AG04450 (cell line): ENCODE measurements at places on chromosomes 3 and 15.
A peak's percentile ranks its signal among the peaks of the same experiment; 100 is the strongest.

- no peak for DNase-seq
These were observed 11.9 kb downstream of the CFAP161 start for GRCh38 chr15:81146006-81146405.

DNA sequence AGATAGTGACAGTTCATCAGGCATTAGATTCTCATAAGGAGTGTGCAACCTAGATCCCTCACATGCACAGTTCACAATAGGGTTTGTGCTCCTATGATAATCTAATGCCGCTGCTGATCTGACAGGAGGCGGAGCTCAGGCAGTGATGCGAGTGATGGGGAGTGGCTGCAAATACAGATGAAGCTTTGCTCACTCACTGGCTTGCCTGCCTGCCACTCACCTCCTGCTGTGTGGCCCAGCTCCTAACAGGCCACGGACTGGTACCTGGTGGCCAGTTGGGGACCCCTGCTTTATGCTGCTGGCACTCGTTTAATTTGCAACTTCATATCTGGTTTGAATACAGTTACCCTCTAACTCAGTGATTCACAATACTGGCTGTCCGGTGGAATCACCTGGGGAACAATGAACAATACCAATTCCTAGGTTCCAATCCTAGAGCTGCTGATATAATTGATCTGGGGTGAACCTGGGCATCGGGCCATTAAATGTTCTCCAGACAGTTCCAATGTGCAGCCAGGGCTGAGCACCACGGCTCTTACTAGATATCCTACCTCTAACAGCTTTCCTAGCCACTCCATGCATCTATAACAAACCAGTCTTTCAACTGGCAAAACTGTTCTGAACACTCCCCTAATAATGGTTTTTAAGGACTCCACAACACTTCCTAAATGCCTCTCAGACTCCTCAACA, 131.4 kb downstream of the ATP1B3 start:
- no peak for DNase-seq

- no peak for DNase-seq
These were observed 180.7 kb upstream of the TTC14 start for GRCh38 chr3:180421221-180421620.

DNA sequence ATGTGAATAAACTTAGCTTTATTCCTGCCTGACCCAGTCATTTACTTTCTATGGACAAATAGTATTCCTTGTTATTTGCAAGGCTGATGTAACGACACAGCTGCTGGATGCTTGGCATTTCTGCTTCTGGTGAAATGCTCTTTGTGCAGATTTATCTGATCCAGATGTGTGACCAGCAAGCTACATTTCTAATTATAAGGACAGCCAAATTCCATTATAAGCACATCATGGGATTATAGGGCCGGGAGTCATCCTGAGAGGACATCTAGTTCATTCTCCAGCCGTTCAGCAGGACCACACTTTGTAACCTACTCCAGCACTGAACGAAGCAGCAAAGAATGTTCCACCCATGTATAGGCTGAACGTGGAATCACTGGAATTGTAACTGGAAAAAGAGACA, 42.9 kb downstream of the FNDC3B start:
- DNase-seq = peak; percentile 87

GRCh38 chr15:67456677-67457529, 64.0 kb upstream of the C15orf61 start:
- DNase-seq = peak; percentile 21

GRCh38 chr3:89570465-89570864, 463.0 kb downstream of the EPHA3 start:
- DNase-seq = no peak

DNA sequence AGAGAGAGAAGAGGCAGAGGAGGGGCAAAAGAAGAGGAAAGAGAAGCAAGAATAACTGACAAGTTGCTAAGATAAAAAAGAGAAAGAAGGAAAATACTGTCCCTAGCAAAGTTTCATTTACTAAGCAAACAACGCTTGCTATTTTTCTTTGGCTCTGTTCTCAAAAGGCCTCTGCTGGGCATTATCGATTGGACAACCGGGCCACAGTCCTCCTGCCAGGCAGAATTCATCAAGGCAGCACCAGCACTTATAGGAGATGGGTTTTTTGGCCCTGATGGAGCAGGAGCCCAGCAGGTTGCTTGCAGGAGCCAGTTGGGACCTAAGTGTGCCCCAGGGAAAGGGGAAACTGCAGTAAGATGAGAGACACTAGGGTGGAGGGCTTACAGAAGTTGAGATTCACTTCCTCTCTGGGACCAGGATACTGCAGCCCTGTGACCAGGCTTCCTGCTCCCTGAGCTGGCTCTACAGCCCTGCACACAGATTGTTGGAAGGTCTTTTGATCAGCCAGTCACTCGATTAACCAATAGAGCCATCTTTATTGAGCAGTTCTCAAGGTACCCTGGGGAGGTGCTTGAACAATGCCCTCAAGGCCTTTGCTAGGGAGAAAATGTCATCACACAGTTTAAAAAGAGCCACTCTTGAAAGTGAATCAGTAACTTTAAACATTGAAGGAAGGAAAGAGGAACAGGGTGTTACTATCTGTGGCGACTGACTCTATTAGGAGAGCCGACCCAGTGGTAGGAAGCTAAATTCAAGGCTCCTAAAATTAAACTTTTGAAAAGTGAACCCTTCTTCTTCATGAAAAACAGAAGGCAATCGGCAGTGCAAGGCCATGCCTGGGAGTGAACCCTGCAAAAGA, 28.8 kb upstream of the GLCE start:
- DNase-seq = no peak
